ENCODE measurements at places on chromosomes 6 and 20. TPM values are rescaled to one million over a fixed set of nuclear protein-coding genes. Genes with fewer than 3 reads are reported as not detected.

IL17A gene
- total RNA-seq, result not detected

GRCh38 chr6:100554228-100554627 is 89.5 kb upstream of the SIM1 start:
- no peak overlapping the region for H3K27ac ChIP-seq
- no peak for DNase-seq
- no peak overlapping the region for H3K4me3 ChIP-seq
- no peaks in the 10 kb centered on the region for H3K27me3 ChIP-seq

GRCh38 chr6:110233770-110234374 is 53.6 kb downstream of the CDC40 start:
- no peak for DNase-seq
- no peaks in the 10 kb centered on the region for H3K4me1 ChIP-seq
- no peak overlapping the region for H3K27ac ChIP-seq
- H3K36me3 ChIP-seq, result peaks cover 5% of the 10 kb centered on the region

DNA sequence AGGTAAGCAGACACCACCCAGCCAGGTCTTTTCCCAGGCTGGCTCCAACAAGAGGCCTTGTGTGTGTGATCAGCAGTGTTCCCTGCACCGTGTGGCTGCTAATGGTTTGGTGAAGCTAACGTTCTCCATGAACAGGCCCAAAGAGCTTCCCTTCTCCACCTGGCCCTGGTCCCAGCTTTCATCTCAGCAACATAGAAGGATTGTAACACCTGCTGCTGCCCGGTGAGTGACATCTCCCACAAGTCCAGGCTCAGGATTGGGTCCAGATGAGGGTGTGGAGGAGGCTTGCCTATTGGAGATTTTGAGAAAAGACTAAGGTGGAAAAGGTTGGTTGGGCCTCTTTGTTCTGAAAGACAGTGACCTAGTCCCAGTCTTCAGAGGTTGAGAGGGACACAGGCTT is 89.6 kb downstream of the TMEM242 start:
- DNase-seq, result no peak
- H3K36me3 ChIP-seq, result peaks cover 7% of the 10 kb centered on the region
- peaks cover 26% of the 10 kb centered on the region for H3K4me1 ChIP-seq
- H3K4me3 ChIP-seq, result no peak overlapping the region
- H3K27ac ChIP-seq, result no peak overlapping the region

GRCh38 chr6:27188885-27189418 is 58.5 kb upstream of the PRSS16 start:
- H3K4me1 ChIP-seq, result peaks cover 4% of the 10 kb centered on the region
- no peaks in the 10 kb centered on the region for H3K27me3 ChIP-seq
- DNase-seq, result peak; percentile 46
- peak overlapping the region; percentile 90 for H3K4me3 ChIP-seq
- H3K36me3 ChIP-seq, result no peaks in the 10 kb centered on the region
- no peak overlapping the region for H3K27ac ChIP-seq

- H3K27ac ChIP-seq, result no peak overlapping the region
- H3K27me3 ChIP-seq, result peaks cover 2% of the 10 kb centered on the region
- no peak overlapping the region for H3K4me3 ChIP-seq
- DNase-seq, result no peak
- no peaks in the 10 kb centered on the region for H3K4me1 ChIP-seq
Measured at GRCh38 chr6:119173249-119174084, 95.0 kb upstream of the FAM184A start.

DNA sequence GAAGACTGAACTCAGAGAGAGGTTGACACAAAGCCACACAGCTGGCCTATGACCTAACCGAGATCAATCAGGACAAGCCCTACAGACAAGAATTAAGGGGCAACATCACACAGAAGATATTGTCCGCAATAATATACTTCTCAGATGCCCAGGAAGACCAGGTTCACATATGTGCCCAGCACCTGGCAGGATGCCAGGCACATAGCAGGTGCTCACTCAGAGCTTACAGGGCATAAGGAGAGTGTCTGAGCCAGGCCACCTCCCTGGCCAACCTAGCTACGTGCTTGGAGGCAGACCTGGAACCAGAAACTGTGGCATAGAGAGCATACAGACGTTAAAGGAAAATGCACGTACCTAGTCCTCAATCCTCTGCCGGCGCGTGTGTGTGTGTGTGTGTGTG is 87.0 kb upstream of the LRFN2 start:
- no peaks in the 10 kb centered on the region for H3K27me3 ChIP-seq
- H3K27ac ChIP-seq, result no peak overlapping the region
- DNase-seq, result no peak

DNA sequence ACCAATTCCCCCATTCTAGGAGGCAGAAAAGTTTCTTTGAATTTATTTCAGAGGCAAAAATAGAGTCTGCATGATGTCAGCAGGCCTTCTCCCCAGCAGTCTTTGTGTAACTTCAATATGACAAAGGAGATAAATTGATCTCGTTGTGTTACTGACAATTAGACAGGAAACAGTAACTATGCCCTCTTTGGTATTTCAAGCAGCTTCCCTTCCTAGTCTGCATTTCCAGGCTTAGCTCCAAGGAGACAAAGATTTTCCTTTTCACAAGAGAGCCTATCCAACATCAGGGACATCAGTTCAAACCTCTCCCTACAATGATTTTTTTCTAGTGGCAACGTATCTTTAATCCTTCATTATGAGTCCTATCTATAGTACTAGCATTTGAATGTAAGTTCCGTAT is 245.9 kb upstream of the HSF2 start:
- H3K36me3 ChIP-seq, result no peaks in the 10 kb centered on the region
- H3K4me1 ChIP-seq, result no peaks in the 10 kb centered on the region
- DNase-seq, result no peak
- H3K4me3 ChIP-seq, result no peak overlapping the region
- H3K27me3 ChIP-seq, result no peaks in the 10 kb centered on the region

- H3K36me3 ChIP-seq, result no peaks in the 10 kb centered on the region
- H3K4me1 ChIP-seq, result peaks cover 2% of the 10 kb centered on the region
- H3K27me3 ChIP-seq, result no peaks in the 10 kb centered on the region
- H3K4me3 ChIP-seq, result no peak overlapping the region
Measured at GRCh38 chr20:4985658-4986057, 15.7 kb downstream of the SLC23A2 start.

GRCh38 chr6:111478749-111479148 is 4.3 kb downstream of the REV3L start:
- H3K27ac ChIP-seq, result no peak overlapping the region
- no peaks in the 10 kb centered on the region for H3K36me3 ChIP-seq
- peak overlapping the region; percentile 54 for H3K4me3 ChIP-seq
- no peak for DNase-seq
- peaks cover 24% of the 10 kb centered on the region for H3K4me1 ChIP-seq
- peaks cover 5% of the 10 kb centered on the region for H3K27me3 ChIP-seq

- no peak for DNase-seq
- no peaks in the 10 kb centered on the region for H3K36me3 ChIP-seq
- peaks cover 15% of the 10 kb centered on the region for H3K4me1 ChIP-seq
- H3K27ac ChIP-seq, result no peak overlapping the region
Measured at GRCh38 chr6:167212713-167213005, 54.9 kb upstream of the GPR31 start.

- H3K36me3 ChIP-seq, result peaks cover 4% of the 10 kb centered on the region
- no peak for DNase-seq
- no peaks in the 10 kb centered on the region for H3K27me3 ChIP-seq
- H3K4me1 ChIP-seq, result peaks cover 14% of the 10 kb centered on the region
- H3K27ac ChIP-seq, result peak overlapping the region; percentile 12
Measured at GRCh38 chr20:62032609-62033368, 32.9 kb downstream of the TAF4 start.

KHDRBS2 gene
- 19.7 TPM for total RNA-seq
